CD4-positive, alpha-beta T cell treated with Interleukin-1 beta for 1 hour (primary cell): ENCODE measurements at places on chromosomes 3 and 15.

DNA sequence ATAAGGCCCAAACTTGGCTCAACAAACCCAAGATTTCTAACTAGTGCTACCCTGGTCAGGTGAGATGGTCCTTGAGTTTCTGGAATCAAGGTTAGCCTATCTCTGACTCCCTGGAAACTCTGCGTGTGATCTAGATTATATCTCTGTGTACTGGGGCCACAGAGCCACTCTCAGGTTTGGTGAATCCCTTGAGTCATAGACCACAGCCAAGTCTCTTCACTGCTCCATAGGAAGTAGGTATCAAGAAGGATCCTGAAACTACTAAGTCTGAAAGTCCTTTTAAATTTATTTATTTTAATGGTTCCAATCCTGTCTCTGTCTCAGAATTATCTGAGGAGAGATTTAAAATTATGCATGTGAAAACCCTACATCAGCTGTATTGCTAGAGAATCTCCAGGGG, 99.1 kb downstream of the TUSC7 start:
- no peak for DNase-seq

DNA sequence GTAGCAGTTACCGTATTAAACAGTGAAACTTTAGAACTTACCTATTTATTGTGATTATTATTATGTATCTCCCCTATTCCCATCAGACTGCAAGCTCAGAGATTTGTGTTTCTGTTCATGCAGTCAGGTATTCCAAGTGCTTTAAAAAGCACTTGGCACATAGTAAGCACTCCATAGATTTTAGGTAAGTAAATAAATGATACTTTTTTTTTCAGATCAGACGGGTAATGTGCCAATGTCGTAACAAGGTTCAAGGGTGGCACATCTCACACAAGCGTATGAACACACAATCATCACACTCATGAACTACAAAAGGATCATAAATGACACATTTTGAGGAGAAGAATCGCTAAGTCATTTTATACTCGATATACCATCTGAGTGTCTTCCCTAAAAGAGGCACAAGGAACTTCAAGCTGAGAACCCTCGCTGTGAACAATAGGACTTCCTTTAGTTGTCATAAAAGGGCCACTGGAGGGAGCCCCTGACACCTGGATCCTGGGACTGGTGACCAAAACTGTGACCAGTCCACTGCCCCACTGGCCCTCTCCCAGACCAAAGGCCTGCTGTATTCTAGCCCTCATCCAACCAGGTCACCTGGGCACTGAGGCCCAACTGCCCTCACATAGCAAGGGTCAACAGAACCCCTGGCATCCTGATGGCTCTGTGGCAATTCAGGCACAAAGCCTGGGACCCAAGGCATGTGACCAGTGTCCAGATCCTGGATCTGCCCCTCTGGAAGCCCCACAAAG, 32.1 kb downstream of the KIF9 start:
- DNase-seq, result peak; percentile 12

- DNase-seq, result no peak
These were observed 193.2 kb upstream of the ZNF385D start for GRCh38 chr3:21944251-21944650.

DNA sequence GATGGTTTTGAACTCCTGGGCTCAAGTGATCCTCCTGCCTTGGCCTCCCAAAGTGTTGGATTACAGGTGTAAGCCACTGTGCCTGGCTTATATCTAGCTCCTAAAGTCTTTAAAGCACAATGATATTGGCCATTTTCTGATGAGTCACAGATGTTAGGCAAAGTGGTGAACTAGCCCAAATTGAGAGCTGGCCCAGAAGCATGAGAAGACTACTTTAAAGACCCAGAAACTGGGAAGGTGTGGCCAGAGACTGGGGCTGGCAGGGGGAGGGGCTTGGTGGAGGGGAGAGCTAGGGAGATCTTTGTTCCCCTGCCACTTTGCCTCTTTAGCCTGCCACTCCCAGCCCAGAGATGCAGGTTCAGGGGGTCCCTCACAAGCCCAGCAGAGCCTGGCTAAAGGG, 21.6 kb downstream of the CHRNA3 start:
- DNase-seq, result no peak
